SIG-M5 (cell line): ENCODE measurements at places on chromosomes 6 and 20.

- no peak for DNase-seq
Measured at GRCh38 chr6:149642829-149643580, 5.5 kb downstream of the KATNA1 start.

DNA sequence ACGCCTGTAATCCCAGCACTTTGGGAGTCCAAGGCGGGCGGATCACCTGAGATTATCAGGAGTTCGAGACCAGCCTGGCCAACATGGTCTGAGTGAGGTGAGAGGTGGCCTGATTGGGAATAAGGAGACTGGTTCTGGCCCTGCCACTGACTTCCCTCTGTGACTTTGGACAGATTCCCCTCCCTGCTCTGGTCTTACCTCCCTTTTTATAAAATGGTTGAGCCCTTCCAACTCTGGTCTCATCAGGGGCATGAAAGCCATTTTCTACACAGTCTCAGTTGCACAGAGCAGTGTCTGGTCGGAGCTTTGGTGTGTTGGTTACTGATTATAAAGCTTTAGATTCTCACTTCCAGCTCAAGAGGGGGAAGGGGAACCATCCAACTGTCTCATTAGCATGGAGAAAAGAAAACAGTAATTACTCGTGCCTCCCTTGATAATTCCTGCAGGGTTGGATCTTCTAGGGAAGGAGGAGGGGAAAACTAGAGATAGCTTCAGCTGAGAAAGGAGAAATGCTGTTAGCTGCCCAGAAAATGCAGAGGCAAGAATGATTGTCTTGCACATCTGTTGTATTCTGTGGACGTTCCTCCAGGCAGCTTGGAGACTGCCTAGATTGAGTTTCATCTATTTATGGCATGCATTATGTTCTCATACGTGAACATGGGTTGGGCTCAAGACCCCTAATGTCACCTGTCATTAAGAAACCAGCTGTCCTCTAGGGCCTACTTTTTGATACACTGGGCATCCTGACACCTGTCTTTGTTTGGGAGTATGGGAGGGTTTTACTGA is 30.4 kb downstream of the RALY start:
- DNase-seq, result no peak

GRCh38 chr6:161639772-161640171 is 365.9 kb upstream of the AGPAT4 start:
- no peak for DNase-seq

DNA sequence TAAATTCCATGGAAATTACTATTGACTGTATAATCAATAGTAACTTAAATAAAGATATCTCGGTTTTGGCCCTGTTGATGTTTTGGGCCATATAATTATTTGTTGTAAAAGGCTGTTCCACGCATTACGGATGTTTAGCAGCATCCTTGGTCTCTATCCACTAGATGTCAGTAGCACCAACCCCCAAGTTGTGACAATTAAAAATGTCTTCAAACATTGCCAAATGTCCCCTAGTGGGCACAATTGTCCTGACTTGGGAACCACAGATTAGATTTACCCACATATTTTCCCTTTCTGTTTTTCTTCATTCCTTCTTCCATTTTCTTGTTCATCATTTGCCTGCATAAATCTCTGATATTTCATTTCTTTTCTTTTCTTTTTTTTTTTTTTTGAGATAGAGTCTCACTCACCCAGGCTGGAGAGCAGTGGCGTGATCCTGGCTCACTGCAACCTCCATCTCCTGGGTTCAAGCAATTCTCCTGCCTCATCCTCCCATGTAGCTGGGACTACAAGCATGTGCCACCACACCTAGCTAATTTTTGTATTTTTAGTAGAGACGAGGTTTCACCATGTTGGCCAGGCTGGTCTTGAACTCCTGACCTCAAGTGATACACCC is 13.6 kb upstream of the WFDC8 start:
- no peak for DNase-seq
